ENCODE measurements at places on chromosomes 2 and 18. TPM values are rescaled to one million over a fixed set of nuclear protein-coding genes. Genes with fewer than 3 reads are reported as not detected.

DNA sequence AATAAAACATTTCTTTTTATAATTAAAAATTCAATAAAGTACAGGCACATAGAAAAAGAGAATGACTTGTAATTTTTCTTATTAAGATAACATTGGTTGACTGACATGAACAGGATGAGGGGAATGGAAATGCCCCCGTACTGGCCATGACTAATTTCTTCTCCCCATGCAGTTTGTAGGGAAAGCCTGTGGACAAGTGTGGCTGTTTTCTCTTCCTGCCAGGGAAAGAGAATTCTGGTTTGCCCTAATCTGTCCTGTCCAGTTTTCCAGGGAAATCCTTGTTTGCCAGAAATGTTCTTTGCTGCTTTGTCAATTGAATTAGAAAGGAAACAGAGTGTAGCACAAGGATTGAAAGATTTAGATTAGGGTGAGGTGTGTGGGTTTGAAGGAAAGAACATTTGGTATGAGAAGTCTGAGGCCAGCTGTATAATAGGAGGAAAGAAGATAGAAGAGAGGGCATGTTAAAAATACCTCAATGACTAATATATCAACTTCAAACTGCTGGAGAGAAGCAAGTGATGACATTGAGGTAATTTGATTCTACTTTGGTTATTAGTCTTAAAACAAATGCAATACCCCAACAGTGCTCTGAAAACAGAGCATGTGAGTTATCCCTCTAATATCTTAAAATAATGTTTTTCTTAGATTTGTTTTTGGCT lies 593.9 kb upstream of the ZNF804A start:
- H3K27me3 ChIP-seq = no peaks in the 10 kb centered on the region
- H3K27ac ChIP-seq = no peak overlapping the region
- peak; percentile 34 for DNase-seq
- peaks cover 6% of the 10 kb centered on the region for H3K4me1 ChIP-seq
- no peak overlapping the region for H3K4me3 ChIP-seq

DNA sequence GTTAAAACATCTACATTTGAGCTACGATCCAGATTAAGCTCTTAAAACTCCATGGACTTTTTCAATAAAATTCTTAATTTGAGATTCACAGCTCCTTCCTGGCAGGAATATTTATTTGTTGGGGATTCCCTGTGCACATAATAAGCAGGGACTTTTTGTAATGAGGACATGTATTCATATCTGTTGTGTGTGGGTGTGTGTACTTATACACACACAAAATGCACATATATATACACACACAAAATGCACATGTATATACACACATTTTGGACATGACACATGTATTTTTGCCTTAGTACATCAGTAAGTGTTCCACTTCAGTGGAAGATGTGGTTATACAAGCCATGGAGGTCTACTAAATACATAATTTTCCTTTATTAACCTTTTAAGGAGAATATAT lies 1131.1 kb upstream of the CDH2 start:
- no peaks in the 10 kb centered on the region for H3K4me1 ChIP-seq
- H3K27ac ChIP-seq = no peak overlapping the region
- no peak for DNase-seq
- no peaks in the 10 kb centered on the region for H3K36me3 ChIP-seq
- H3K27me3 ChIP-seq = no peaks in the 10 kb centered on the region
- no peak overlapping the region for H3K4me3 ChIP-seq

DNA sequence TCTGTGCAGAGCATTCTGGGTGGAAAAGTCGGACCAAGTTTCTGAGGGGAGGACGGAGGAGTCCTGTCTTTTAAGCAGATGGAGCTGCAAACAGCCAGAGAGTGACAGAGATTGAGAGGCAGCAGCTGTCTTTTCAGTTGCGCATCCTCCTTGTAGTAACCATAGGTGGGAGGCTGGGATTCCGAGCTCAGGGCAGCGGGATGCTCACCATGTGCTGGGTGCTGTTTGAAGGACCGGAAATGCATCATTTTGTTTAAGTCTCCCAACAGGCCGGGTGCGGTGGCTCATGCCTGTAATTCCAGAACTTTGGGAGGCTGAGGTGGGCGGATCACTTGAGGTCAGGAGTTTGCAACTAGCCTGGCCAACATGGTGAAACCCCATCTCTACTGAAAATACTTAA lies 93.4 kb downstream of the AGAP1 start:
- no peaks in the 10 kb centered on the region for H3K36me3 ChIP-seq
- no peaks in the 10 kb centered on the region for H3K4me1 ChIP-seq
- H3K27me3 ChIP-seq = no peaks in the 10 kb centered on the region

DNA sequence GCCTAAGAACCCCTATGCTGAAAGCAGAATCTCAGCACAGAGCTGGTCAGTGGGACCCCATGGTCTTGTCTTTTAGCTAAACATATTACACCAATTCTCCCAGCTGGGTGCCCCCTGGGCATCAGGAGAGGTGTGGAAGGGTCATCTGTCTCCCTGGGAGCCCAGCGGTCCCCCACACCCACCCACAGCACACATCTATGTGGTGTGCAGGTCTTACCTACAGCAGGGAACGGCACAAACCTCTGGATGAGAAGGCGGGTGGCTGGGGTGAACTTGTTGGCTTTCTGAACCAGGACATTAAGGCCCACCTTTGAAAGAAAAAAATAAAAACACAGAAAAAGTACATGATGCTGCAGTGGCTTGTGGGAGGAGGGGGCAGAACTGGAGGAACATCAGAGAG lies 70.7 kb downstream of the EMX1 start:
- H3K4me3 ChIP-seq = no peak overlapping the region
- no peaks in the 10 kb centered on the region for H3K27me3 ChIP-seq
- no peaks in the 10 kb centered on the region for H3K36me3 ChIP-seq
- no peak for DNase-seq
- no peak overlapping the region for H3K27ac ChIP-seq

- no peak overlapping the region for H3K4me3 ChIP-seq
- no peaks in the 10 kb centered on the region for H3K36me3 ChIP-seq
- no peaks in the 10 kb centered on the region for H3K27me3 ChIP-seq
- no peak overlapping the region for H3K27ac ChIP-seq
- no peaks in the 10 kb centered on the region for H3K4me1 ChIP-seq
These were observed 89.8 kb downstream of the TGOLN2 start for GRCh38 chr2:85237849-85238565.

Gene TTR
- not detected for total RNA-seq

Gene SAG
- not detected for total RNA-seq
